ENCODE measurements at places on chromosomes 2 and 18.

DNA sequence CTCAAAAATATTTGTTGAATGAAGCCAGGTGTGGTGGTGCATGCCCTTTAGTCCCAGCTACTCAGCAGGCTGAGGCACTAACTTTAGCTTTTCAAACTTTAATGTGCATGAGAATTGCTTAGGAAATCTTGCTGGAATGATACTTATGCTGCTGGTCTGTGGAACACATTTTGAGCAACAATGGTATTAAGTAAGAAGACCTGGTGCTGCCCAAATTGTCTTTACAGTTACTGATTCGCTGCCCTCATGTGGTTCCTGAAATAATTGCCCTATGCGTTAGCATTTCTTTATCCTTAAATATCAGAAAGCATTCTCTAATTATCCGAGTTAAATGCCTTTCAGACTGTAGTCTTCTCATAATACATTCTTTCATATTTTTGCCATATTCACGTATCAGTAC lies 76.0 kb upstream of the SESTD1 start:
- peak; percentile 20 for DNase-seq

GRCh38 chr18:12420821-12421421 lies 13.2 kb downstream of the PRELID3A start:
- no peak for DNase-seq

DNA sequence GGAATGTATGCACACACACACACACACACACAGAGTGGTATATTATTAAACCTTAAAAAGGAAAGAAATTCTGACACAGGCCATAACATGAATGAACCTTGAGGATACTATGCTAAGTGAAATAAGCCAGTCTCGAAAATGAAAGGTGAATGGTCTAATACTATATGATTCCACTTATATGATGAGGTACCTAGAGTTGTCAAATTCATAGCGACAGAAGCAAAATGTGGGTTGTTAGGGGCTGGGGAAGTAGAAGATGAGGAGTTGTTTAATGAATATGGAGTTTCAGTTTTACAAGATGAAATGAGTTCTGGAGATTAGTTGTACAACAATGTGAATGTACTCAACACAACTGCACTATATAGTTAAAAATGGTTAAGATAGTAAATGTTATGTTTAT lies 118.1 kb downstream of the ABCA12 start:
- no peak for DNase-seq

DNA sequence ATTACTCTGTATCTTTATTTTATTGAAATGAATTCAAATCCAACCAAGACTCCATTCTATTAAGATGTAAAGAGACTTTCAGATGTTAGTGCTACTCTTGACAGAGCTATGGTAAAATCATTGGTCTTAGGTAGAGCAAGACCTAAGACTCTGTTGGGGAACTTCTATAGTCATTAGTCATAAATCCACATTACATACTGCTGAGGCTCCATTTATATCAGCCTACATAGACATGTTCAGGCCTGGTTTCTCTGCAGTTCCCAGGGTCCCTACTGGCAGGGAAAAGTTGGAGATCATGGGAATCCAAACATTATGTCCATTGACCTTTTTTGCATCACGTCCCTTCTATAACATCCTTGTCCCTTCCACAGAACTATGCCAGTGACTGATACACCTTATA lies 580.4 kb upstream of the ZEB2 start:
- no peak for DNase-seq

DNA sequence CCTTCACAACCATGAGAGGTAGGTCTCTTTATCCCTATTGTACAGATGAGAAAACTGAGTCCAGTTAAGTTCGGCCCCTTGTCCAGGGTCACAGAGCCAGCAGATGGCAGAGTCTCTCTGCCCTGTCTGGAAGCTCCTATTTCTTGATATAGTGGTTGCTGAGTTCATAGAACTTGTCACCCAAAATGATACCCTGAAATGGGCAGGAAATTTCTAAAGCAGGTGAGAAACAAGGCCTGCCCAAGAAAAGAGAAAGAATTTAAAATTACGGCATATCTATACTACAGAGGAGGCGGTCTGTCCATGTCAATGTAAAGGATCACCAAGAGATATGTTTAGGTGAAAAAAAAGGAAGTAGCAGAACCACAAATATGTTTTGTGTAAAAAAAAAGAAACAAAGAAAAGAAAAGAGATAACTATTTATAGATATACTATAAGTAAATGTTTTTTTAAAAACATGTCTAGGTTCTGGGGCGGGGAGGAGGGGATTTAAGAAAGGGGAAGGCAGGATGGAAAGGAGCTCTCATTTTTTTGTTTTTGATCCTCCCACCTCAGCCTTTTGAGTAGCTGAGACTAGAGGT lies 39.8 kb downstream of the MYO7B start:
- DNase-seq: no peak

GRCh38 chr2:15771124-15771523 lies 169.2 kb upstream of the MYCN start:
- no peak for DNase-seq

DNA sequence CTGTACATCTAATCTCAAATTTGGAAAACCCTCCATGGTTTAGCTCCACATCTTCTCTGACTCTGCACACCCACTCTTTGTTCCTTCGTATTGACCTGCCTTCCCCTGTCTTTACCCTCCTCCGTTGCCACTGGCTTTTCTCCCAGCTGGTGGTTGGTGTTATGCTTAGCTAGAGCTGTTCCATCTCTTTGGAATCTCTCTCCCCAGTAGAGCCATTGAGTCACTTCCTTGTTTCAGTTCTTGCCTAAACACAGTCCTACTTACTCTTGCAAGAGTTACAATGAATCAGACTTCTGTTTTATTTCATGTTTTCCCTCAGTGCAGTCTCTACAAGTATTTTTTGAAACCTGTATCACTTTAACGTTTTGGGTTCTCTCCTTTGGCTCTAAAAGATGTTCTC lies 263.9 kb downstream of the LTBP1 start:
- DNase-seq: peak; percentile 96

DNA sequence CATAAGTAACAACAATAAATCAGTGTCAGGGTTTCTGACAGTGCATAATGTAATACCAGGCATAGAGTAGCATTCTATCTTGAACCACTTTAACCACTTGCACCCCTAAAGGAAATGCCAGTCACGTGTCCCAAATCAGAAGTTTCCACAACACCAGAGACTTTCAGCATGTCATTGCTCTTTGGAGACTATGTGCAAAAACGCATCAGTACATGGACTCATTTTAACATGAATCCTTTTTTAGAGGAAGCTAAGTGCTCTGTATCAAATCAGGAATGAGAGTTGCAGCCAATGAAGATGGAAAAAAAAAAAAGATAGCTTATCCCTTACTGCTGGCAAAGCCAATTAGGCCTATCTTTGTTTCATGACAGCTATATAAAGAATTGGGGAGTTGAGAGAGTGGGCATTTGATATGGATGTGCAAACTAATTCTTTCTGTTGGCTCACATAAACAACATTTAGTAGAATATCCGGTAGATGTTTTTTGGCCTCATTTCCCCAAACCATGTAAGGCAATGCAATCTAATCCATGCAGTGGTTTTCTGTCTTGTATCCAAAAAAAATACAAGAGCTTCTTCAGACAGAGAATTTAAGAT lies 353.1 kb downstream of the IRS1 start:
- DNase-seq: peak; percentile 72

Data from fibroblast of skin of right quadriceps (primary cell).